Activated naive CD8-positive, alpha-beta T cell treated with anti-CD3 and anti-CD28 coated beads for 36 hours (primary cell): ENCODE measurements at places on chromosomes 13 and 19. TPM values are rescaled to one million over a fixed set of nuclear protein-coding genes. Genes with fewer than 3 reads are reported as not detected.

Gene PRODH2
- total RNA-seq, result not detected

Gene ACP4
- not detected for total RNA-seq

Gene COMP
- total RNA-seq, result not detected

Gene PMIS2
- total RNA-seq, result not detected

Gene ZNF723
- not detected for total RNA-seq

Gene GPR42
- total RNA-seq, result 0.16 TPM

Gene PDX1
- total RNA-seq, result not detected

Gene NUP58
- 142 TPM for total RNA-seq
